ENCODE measurements at places on chromosomes 16 and 17.

- DNase-seq, result no peak
Observed at GRCh38 chr17:9239246-9239792, 218.0 kb downstream of the NTN1 start.

DNA sequence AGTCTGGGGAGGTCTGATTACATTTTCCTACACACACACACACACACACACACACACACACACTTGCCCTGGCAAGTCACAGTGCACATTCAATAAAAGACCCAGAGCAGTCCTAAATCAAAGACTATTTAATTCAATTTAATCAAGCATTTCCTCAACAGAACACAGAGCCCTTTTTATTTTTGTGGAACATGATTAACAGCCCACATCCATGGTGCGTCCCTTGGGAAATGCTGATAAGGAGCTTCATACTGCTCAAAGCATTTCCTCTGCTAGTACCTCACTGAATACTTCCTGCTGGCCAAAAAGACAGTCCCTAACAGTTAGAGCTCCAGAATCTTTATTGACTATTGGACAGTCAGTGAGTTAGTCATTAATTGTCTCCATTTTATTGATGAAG, 43.1 kb upstream of the MYH10 start:
- DNase-seq, result no peak

GRCh38 chr16:75258807-75259141, 7.3 kb upstream of the BCAR1 start:
- peak; percentile 63 for DNase-seq

DNA sequence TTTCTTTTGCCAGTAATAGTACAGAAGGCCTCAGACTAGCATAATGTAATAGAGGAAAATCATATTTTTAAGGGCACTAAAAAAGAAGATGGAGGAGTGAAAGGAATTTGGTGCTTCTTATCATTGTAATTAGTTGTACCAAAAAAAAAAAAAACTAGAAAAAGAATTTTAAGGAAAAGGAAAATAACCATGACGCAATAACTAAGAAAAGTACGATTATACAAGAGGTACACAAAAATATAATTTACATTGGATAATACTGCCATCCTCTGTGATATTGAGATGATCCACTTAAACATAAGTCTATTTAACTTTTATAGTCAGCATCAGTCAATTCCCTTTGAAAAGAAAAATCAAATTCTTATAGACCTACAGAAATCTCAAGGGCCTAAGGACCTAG, 146.7 kb upstream of the IRX5 start:
- DNase-seq, result no peak

- peak; percentile 44 for DNase-seq
Observed at GRCh38 chr17:64328859-64329531, 61.7 kb downstream of the PECAM1 start.

- DNase-seq, result no peak
Observed at GRCh38 chr16:31008149-31008548, 2.3 kb downstream of the STX1B start.

DNA sequence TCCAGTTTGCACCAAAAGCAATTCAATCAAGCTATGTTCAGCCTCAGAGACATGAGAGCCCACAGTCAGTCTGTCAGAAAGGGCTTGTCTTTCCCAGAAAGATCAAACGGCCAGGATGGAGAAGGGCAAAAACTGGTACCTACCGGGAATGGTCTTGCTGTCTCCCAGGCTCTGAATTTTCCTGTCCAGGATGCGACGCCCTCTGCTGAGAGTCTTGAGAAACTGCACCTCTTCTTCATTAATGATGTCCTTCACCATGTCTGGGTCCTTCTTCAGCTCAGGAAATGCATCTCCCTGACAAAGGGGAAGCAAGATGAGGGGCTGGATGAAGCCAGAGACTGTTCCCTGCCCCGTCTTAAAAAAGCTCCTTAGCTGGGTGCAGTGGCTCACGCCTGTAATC, 15.8 kb upstream of the EXOSC6 start:
- peak; percentile 37 for DNase-seq

- no peak for DNase-seq
Observed at GRCh38 chr17:45828582-45829133, 16.0 kb upstream of the SPPL2C start.

- no peak for DNase-seq
Observed at GRCh38 chr17:9907131-9907530, 2.1 kb upstream of the RCVRN start.

GRCh38 chr16:20141956-20142355, 68.3 kb upstream of the GPR139 start:
- DNase-seq, result no peak

DNA sequence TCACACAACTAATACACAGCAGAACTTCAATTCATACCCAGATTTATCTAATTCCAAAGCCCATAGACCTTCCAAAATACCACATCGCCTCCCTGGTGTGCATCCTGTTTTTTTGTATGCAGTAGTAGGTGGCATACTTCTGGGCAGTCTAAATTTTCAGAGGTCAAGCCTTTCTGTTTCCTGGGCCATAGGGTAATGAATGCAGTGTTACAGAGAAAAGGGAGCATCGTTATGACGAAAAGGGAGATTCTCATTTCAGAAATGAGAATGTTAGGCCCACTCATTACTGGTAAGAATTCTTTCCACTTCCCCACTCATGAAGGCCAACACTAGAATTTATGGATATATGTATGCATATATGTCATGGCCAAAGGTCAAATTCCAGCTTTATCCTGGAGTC, 267.8 kb upstream of the ASIC2 start:
- DNase-seq, result no peak

- DNase-seq, result no peak
Observed at GRCh38 chr17:58338454-58338840, 9.9 kb upstream of the TSPOAP1 start.

GRCh38 chr16:49866595-49867071, 10.7 kb upstream of the ZNF423 start:
- DNase-seq, result no peak

DNA sequence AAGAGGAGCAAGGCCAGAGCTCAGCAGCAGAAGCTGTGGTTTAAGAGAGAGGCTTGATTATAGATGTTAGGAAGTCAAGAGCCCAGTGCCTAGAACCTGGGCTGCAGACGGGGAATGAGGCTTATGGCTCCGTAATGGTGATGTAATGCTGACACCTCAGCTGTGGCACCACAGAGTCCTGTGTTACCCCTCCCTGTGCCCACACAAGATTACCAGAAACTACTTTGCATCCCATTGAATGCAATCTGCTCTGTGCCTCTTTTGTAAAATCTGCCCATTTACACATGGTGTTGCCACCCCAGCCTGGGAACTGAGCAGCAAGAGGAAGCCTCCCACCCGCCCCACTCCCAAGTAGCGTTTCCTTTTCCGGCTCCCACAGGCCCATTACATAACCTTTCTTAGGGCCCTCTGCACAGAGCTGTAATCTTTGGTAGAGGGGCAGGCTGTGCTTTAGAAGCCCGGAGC, 57.0 kb downstream of the PITPNC1 start:
- DNase-seq, result no peak

DNA sequence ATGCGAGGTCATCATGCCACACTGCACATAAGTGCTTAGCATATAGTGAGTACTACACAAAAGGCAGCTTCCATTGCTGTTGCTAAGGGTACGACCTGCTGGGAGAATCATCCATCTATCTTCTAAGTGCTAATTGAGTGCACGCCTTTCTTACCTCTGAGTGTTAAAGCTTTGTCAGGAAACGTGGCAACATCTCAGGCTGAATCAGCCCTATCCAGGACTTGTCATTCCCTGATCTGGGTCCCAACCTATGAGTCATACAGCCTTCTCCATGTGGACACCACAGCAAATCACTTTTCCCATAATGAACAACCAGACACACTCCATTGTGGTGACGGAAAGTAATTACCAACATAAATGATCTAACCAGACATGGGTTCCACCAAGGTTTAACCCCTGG, 201.1 kb upstream of the MAF start:
- DNase-seq, result no peak

GRCh38 chr16:72569677-72570076, 397.7 kb upstream of the PMFBP1 start:
- DNase-seq, result no peak

- DNase-seq, result no peak
Observed at GRCh38 chr17:37134050-37134449, 185.3 kb downstream of the AATF start.

DNA sequence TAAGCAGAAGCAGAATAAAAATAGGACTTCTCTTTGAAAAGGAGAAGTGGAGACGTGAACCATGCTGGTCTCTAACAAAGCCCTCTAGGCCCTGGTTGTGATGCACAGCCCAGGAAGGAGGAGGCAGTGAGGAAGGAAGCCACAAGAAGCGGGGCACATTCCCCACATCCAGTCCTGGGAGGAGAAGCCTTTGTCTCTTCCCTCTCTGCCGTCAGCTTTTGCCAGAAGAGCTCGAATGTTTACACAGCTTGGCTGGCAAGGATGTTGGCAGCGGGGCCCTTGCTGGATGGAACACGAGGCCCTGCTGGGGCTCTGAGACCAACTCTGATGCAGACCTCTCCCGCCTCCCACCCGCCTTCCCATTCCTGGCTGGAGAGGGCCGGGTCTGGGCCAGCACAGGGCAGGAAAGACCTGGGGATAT, 91.3 kb downstream of the MAF start:
- no peak for DNase-seq

DNA sequence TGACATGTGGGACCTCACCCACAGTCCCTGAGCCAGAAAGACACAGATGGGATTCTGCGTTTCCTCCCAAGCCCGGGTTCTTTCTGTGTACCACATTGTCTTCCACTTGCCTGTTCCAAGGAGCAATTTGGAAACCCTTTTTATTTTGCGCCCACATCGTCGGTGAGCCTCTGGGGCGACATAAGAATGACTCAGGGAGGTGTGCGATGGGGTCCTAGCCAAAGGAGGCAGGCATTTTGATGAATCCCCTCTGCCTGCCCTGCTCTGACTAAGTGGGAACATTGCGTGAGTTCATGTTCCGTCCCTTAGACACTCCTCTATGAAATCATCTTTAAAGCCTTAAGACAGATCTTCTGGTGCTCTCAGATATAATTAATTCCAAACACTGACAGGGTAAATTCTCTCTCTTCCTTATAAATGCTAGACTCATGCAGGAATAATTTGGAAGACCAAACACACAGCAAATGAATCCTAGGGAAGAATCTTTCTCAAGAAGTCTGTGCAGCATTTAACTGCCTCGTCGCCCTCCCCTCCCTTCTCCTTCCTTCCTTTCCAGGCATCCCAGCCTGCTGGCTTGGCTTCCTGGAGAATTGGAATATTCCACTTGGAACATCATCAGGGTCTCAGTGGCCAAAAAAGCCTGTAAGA, 52.7 kb upstream of the FOXF1 start:
- no peak for DNase-seq

DNA sequence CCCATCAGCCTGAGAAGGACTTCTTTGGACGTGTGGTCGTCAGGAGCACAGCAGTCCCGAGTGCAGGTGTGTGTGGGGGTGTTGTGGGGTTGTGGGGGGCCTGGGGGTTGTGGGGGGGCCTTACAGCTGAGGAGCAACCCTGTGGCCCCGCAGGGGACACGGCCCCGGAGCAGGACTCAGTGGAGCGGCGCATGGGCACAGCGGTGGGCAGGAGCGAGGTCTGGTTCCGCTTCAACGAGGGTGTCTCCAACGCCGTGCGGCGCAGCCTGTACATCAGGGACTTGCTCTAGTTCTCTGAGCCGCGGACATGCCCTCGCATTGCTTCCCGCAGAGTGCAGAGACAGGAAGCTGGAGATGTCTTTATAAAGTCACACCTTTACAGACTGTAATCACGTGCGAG, 2.8 kb downstream of the GNG13 start:
- no peak for DNase-seq

GRCh38 chr17:5913032-5913531, 157.1 kb upstream of the WSCD1 start:
- no peak for DNase-seq

DNA sequence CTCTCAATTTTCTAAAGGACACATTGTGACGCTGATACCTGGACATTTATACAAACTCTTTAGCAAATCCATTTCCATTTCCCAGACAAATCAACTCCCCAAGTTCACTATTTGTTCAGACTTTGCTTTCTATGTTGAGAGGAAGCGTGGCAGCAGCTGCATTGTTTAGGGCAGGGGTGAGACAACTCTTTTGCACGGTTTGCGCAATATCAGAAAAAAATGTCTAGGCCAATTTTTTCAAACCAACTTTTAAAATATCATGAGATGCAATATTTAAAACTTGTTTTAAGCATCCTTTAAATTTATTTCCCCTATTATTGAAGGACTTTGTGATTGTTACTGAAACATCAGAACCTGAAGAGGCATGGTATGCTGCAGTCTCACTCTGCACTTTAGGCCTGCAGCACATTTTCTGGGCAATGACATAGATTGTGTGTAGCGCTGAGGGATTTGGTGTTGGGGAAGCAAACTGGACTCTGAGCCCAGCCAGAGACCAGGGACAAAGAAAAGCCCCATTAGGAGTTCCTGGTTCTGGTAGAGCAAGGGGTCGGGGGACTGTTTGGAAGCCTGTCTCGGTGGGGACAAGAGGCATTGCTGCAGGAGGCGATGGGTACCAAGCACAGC, 6.4 kb upstream of the CCDC182 start:
- no peak for DNase-seq
